ENCODE measurements at places on chromosomes 7 and 10. TPM values are rescaled to one million over a fixed set of nuclear protein-coding genes. Genes with fewer than 3 reads are reported as not detected.

DNA sequence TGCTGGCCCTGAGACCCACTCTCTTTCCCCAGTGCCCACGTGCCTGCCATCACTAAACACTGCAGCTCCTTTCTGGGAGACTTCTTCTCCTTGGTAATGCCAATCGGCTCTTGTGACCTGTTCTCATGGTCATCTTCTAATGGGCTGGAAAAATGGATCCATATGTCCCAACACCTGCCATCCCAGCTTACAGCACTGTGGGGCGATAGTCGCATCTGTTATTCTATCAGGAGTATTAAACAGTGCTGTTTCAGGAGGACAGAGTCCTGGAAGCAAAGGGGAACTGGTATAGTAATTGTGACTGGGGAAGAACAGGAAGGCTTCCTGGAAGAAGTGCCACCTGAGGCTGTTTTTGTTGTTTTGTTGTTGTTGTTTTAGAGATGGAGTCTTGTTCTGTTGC is 411.2 kb downstream of the GLRX3 start:
- DNase-seq = no peak

DNA sequence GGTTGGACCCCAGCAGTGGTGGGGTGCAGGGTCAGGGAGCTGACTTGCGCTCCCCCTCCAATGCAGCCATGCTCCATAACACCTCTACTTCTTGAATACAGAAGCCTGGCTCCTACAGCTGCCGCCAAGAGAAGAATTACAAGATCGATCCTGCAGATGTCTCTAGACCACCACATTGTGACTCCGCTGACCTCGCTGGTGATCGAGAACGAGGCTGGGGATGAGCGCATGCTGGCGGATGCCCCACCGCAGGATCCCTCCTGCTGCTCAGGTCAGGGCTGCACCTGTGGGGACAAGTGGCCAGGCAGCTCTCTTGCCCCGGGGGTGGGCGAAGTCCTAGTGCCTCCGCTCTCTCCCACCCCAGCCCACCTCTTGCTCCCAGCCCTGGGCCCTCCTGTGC is 31.7 kb downstream of the ITIH2 start:
- no peak for DNase-seq

GRCh38 chr7:12722136-12722535 is 34.7 kb downstream of the ARL4A start:
- no peak for DNase-seq

AKR1C8 gene
- total RNA-seq = 0.21 TPM

SPDYE6 gene
- not detected for total RNA-seq

MEST gene
- 14.2 TPM for total RNA-seq

SPDYE8 gene
- not detected for total RNA-seq

Measured in kidney epithelial cell (primary cell).